ENCODE measurements at places on chromosomes 11 and 22.

GRCh38 chr11:81007046-81007445 is 1566.2 kb upstream of the TENM4 start:
- DNase-seq, result no peak

DNA sequence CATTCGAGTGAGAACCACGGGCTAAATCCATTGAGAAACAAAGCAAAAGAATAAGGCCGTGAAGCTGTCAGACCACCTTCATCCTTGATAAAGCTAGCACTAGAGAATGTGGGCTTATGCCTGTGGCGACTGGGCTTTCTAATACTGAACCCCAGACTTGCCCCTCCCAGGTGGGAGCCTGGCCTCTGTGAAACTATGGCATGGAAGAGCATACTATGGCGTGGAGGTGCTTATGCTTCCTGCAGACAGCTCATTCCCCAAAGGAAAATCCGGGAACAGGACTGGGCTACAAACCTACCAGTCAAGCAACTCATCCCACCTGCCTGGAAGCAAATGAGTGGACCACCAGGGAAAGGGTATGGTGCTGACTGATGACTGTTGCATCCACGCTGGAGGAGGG is 92.4 kb downstream of the ZC3H12C start:
- DNase-seq, result no peak

- DNase-seq, result no peak
These were observed 6.2 kb upstream of the APLP2 start for GRCh38 chr11:130063451-130063850.

DNA sequence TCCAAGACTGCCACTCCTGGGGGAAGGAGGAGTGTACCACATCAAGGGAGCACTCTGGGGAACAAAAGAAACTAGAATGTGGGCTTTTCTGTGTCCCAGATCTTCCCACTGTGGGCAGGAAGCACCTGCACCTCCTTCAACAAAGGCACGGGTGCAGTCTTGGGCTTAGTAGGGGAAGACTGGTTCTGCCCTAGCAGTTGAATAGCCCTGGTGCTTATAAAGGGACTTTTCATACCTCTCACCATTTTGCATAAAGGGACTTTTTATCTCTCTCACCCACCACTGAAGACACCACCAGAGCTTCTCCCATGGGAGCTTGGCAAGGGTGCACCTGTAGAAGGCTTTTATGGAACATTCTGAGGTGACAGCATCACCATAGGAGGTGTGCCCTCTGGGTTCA is 65.8 kb upstream of the MS4A8 start:
- DNase-seq, result no peak

DNA sequence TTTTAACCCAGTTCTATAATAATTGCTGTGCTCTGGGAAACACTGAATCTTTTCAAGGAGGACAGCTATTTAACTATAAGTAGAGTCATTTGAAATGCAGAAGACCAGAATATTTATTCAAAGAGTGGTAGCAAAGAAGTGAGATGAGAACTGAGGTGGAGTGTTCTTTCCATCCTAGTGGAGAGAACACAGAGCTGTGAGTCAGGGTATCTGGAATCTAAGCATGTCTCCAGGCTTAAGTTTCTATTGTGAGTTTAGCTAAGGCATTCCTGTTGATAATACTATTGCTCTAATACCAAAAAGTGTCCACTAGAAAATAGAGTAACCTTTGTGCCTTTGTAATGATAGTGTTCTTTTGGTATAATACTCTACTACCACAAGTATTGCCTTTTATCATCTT is 32.4 kb downstream of the JAM3 start:
- DNase-seq, result no peak

- no peak for DNase-seq
These were observed 1.9 kb downstream of the LRP4 start for GRCh38 chr11:46916286-46917108.

- DNase-seq, result no peak
These were observed 91.5 kb upstream of the SESN3 start for GRCh38 chr11:95322539-95322938.

DNA sequence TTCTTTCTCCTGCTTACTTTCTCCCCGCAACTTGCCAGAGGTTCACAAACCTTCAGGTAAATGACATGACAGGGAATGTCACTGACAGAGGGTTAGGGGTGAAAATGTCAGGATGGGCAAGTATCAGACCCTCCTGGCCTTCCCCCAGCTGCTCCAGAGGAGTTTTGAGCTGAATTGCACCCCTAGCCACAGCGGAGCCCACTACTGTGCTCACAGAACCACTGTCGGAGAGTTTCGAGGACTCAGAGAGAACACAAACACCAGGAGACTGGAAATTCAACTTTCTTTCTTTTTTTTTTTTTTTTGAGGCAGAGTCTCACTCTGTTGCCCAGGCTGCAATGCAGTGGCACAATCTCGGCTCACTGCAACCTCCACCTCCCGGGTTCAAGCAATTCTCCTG is 21.5 kb upstream of the P2RY2 start:
- no peak for DNase-seq

- no peak for DNase-seq
These were observed 804.4 kb downstream of the BRD1 start for GRCh38 chr22:49023161-49023878.

- no peak for DNase-seq
These were observed 300.9 kb downstream of the NTM start for GRCh38 chr11:131671320-131671719.

DNA sequence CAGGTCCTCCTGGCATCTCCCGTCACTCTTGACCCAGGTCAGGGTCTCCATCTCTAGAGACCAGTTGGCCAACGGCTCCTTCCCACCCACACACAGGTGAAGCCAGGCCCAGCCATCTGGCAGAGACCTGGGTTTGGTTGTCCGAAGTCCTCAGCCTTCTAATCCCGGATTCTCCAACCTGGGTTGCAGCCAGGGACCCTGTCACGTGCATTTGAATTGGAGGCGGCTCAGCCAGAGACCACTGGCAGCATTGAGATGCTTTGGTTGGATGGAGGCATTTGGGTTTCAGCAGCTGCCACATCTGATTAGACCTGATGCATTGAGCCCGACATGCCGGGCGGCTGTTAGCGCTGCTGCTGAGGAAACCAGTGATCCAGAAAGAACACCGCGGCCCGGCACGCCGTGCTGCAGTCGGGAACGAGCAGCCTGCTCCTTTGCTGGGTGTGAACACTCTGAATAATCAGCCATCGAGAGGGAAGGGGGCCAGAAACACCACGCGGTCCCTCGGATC is 163.2 kb downstream of the BRD1 start:
- no peak for DNase-seq

DNA sequence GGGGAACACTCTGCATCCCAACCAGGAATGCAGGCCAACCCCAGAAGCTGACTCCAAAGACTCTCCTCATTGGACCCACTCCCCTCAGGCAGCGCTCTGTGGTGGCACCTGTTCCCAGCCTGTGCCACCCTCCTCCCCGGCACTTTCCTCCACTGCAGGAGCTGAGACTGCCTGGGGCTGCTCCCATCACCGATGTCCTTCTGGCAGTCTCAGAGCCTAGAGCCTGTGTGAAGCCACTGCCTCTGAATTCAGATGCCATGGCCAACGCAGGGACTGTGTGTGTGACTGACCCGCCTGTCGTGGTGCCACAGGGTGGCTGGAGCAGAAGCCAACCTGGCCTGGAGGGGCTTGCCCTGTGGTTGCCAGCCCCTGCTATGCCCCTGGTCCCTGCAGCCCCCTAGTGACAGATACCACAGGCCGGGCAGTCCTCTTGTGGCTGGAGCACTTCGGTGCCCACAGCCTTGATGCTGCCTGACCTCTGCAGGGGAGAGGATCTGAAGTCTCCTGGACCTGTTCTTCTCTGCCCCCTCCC is 43.2 kb downstream of the TBX1 start:
- DNase-seq, result no peak

DNA sequence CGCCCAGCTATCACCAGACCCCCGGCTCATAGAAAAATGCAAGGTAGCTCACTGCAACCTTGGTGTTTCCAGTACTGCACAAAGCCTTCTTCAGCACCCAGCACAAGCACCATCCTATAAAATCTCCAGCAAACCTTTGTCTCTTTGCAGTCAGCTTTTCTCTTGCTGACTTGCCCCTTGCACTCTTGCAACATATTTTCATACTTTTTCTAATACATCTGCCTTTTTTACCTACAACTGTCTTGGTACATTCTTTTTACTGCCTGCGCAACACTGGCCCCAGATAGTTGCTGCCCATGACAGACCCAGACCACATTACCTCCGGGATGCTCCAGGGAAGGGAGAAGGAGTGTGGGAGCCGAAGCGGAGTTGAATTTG is 142.4 kb downstream of the MPPED1 start:
- DNase-seq, result no peak

GRCh38 chr11:69630017-69630416 is 10.9 kb upstream of the CCND1 start:
- DNase-seq, result no peak

- peak; percentile 55 for DNase-seq
These were observed 36.3 kb upstream of the POLA2 start for GRCh38 chr11:65225279-65226102.

GRCh38 chr11:121282886-121283502 is 9.6 kb upstream of the SC5D start:
- no peak for DNase-seq

DNA sequence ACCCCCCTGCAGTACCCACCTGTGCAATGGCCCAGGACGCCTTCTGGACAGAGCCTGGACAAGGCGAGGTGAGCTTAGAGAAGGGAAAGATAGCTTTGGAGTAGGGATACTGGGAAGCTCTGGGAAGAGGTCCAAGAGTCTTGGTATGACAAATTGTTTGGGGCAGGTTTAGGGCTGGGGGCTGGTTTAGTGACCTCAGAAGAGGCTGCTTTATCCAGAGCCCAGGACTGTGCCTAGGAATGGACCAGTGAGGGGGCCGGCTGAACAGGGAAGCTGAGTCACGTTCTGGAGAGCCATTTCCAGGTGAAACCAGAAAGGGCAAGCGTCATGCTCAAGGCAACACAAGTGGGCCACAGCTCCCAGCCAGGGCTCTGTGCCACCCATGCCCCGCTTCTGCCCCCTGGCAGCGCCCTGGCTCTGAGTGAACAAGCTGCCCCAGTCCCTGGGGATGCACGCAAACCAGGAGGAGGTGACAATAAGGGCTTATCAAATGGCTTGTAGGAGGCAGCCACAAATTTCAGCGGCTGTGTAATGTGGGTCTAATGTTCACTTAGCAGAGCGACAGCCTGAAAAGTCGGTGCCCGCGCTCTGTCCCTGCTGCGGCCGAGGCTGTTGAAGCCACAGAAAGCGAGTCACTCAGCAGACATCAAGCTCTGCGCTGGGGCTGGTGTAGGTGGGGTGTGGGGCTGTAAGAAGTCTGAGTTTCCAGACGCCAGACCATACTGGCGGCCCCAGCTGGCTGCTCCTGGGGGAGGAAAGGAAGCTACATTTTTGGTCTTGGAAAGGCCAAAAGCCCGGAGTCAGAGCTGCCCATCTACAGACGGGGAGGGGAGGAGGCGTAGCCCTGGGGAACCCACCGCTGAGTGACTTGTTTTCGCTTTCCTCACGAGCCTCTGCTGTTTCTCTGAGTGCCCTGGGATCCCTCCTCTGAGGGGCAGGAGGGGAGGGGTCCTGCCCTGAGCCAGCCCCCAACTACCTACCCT is 18.3 kb upstream of the SYT7 start:
- DNase-seq, result no peak
